CD4-positive, alpha-beta T cell treated with Interleukin-17A for 4 hours (primary cell): ENCODE measurements at places on chromosomes 2 and 18.

- no peak for DNase-seq
These were observed 4.6 kb downstream of the TTR start for GRCh38 chr18:31596081-31596872.

GRCh38 chr18:35410561-35410960 is 33.4 kb upstream of the ZNF396 start:
- DNase-seq, result no peak

DNA sequence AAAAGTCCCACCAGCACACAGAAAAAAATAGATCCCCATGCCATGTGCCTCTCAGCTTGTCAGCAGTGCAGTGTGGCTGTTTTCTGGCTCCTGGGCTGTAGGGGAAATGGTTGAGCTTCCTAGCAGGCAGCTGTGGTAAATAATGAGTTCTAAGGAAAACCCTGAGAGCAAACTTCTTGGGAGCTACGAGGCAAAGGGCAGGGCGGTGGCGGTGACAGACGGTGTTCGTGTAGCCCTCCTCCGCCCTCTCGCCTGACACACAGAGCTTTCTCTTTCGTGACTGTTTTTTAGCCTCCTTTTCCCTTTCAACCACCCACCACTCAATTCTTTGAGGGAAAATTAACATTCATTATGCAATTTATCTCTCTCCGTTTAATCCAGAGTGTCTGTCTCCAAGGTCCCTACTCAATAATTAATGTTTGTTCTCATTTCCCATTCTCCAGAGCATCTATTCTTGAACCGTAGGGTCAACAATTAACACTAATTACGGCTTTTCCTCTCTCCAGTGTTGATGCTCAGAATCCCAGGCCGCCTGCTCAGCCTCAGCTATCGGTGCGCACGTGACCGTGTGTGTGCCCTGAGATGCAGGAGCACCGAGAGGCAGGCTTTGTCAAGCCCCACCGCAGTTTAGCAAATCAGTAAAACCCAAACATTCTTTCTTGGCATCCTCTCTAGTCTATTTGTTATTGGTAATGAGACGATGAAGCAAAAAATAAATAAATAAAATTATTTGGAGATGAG is 50.1 kb downstream of the KIAA2012 start:
- no peak for DNase-seq

DNA sequence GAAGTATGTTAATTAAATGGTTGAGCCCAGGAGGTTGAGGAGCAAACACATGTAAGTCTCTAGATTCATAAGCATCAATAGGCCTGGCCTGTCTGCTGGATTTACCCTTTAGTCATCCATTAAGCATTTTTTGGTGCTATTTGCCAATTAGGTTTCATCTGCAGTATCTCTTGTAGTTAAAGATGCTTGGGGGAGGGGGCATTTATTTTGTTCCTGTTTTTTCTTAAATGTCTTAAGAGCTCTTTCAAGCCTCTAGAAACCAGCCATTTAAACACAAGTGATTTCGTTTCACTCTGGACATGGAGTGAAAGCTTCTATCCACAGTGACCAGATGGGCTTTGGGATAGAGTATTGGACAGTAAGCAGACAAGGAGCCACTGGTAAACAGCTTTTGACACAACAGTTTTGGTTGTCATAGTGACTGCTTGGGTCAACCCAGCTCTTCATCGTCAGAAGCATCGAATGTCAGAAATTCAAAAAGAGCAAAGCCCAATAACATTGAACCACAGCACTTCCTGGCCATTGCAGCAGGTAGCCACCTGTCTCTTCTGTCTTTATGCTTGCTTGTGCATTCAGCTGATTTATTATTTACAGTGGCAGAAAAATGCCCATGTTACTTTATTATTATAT is 4.9 kb downstream of the QPCT start:
- no peak for DNase-seq

- no peak for DNase-seq
These were observed 39.5 kb upstream of the FIGN start for GRCh38 chr2:163775304-163775703.

DNA sequence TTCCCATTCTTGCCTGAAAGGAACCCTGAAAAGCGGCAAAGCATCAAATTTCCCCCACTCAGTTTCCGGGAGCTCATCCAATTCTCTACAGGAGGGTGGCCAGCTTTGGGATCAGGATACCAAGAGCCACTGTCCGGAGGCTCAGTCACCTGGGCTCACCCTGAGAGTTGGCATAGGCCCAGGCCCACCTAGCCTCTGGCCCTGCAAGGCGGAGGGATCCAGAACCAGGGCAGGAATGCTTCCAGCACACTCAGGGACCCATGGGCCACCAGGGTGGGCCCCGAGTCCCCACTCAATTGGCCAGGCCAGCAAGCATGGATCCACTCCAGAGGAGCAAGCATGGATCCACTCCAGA is 432.9 kb upstream of the MYT1L start:
- no peak for DNase-seq

GRCh38 chr18:36530676-36531405 is 233.3 kb downstream of the FHOD3 start:
- DNase-seq, result no peak

GRCh38 chr2:239288951-239289511 is 111.8 kb downstream of the HDAC4 start:
- peak; percentile 42 for DNase-seq

DNA sequence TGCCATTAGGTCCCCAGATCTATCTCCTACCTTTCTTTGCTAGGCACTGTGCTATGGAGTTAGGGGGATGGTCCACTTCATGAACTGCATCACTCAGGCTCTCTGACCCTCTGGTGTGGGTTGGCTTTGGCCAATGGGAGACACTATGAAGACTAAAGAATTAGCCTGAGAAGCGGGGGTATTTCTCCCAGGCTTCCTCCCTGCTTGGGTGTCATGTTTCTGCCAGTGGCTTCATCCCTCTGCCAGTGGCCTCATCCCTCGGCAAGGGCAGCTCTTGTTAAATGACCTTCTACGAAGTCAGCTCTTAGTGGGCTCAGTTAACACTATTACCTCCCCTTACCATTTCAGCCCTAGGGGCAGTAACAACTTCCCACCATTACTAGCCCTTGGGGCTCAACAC is 41.9 kb upstream of the EPB41L3 start:
- DNase-seq, result no peak

DNA sequence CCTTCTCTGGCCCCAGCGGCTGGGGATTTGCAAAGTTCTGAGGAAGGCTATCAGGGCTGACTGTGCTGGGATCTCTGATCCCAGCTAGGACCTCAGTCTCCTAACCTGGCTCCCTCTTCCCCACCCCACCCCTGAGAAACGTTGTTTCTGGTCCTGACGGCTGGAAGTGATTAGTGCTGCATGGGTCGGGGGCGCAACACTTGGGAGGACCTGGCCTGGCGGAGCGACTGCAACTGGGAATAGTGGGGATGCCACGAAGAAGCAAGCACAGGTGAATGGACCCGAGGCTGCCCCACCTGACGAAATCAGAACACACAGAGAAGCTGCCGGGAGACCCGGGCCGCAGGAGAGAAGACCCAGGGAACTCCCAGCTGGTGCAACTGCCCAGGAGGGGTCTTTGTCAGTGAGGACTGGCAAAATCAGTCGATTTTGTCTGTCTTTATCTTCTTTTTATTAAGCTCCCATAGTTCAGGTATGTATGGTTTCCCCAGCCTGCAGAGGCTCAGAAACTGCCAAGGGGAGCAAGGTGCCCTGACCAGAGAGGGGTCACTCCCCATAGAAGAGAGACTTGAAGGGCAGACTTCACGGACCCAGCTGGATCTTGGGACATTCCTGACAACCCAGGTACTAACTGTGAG is 656 bp upstream of the LBX2 start:
- DNase-seq, result no peak

- DNase-seq, result no peak
These were observed 72.3 kb upstream of the PSME4 start for GRCh38 chr2:54042897-54043620.
